Osteoblast (primary cell): ENCODE measurements at places on chromosomes 2 and 18. TPM values are rescaled to one million over a fixed set of nuclear protein-coding genes. Genes with fewer than 3 reads are reported as not detected.

- no peak for DNase-seq
These were observed 829.3 kb downstream of the LRP1B start for GRCh38 chr2:141301551-141301950.

GRCh38 chr2:238912916-238913875 lies 65.3 kb downstream of the TWIST2 start:
- no peak for DNase-seq

The AQP12B gene
- not detected in 2 replicates for total RNA-seq

- DNase-seq = peak; percentile 83
These were observed 113.1 kb downstream of the GATA6 start for GRCh38 chr18:22282311-22283115.

The MC4R gene
- under 0.01 TPM in 1 of 2 replicates, not detected in the other for total RNA-seq

DNA sequence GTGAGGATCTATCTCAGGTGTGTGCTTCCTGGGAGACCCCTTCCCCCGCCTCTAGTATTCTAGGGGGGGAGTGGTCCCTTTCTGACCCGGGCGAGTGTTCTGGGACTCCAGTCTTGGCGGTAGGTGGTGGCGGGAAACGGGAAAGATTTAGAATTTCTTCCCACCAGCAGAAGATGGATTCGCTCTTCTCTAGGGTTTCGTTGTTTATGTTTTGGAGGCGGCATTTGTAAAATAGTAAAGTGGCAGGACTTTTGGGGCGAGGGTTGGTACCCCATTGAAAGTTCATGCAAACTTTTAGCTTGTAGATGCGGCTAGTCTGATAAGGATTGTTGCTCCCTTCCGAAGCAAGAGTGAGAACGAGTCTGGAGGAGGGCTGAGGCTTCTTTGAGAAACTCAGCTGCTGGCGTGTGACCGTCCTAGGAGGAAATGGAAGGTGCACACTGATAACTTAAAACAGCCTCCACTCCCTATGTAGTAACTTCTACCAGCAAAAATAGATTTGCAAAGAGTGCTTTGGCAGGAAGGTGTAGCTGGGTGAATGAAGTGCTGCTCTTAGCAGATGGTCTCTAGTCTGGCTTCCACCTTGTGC lies 412 bp downstream of the GPD2 start:
- peak; percentile 26 for DNase-seq

DNA sequence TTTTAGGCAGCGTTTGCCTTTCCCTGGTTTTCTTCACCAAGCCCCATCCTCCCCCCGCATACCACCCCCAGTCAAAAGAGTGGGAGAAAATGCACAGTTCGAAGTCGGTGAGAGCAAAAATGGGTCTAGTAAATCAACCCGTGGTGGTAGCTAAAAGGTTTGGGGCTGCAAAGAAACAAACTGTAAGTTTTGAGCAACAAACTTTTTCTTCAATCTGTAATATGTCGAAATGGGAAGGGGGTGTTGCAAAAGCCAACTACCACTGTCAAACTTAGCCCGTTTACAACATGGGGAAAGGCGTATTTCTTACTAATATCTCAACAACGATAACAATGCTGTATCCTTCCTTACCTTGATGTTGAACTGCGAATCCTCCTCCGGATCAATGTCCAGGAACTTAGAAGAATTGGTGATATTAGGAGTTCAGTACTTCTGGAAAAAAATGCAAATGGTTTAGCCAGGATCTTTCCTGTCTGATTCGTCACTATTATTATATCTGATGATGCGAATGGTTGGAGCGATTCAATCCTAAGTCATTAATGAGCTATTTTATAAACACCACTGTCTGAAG lies 2.4 kb upstream of the SATB2 start:
- DNase-seq = peak; percentile 94

The SPHKAP gene
- total RNA-seq = not detected in 2 replicates

GRCh38 chr2:86031151-86031550 lies 74.5 kb downstream of the POLR1A start:
- DNase-seq = no peak

The ASB18 gene
- total RNA-seq = under 0.01 TPM in 1 of 2 replicates, not detected in the other

DNA sequence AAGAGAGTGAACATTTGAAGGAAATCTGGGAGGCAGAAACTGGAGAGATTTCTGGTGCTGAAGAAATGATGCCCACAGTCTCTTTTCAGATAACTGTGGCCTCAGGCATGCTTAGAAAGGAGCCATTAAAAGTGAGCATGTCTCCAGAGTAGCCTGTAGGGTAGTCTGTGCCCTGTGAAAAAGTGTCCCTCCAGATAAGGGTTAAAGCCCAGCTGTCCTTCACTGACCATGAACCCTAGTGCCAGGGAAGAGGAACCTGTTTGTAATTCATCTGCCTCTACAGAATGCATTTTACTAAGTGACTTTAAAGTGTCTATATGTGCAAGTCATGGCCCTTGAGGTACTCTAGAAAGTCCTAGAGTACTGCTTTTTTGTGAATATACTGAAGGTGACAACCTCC lies 30.5 kb upstream of the EHBP1 start:
- DNase-seq = no peak

GRCh38 chr2:196967116-196967515 lies 40.6 kb upstream of the PGAP1 start:
- peak; percentile 80 for DNase-seq

The NPPC gene
- total RNA-seq = not detected in 2 replicates

The TMEM247 gene
- not detected in 2 replicates for total RNA-seq

DNA sequence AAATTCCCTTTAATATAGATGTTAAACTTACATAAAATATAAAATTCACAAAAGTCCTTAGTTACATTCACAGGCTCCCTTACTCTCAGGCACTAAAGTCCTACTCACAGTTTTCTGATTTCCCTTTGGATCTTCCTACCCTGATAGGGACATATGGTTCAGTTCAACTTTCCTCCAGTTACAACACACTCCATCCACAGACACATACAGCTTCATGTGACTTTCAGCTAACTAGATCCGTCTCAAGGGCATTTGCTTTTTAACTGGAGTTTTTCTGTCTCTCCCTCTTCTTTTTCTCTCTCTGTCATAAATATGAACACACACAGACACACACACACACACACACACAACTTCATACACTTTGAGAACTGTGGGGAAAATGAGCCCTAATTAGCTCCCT lies 419.2 kb downstream of the LRP1B start:
- no peak for DNase-seq

- no peak for DNase-seq
These were observed 115.4 kb downstream of the PXDN start for GRCh38 chr2:1628893-1629292.

The CYP1B1 gene
- 827 and 849 TPM in 2 replicates for total RNA-seq

GRCh38 chr2:117771969-117772630 lies 42.4 kb upstream of the DDX18 start:
- peak; percentile 15 for DNase-seq

The DLGAP1 gene
- total RNA-seq = not detected in 2 replicates

DNA sequence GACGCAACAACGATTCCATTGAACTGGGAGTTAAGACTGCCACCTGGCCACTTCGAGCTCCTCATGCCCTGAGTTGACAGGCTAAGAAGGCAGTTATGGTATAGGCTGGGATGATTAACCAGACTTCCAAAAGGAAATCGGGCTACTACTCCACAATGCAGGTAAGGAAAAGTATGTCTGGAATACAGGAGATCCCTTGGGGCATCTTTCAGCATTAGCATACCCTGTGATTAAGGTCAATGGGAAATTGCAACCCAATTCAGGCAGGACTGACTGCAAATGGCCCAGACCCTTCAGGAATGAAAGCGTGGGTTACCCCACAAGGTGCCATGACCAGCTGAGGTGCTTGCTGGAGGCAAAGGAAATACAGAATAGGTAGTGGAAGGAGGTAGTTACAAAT lies 19.1 kb downstream of the CHRNA1 start:
- no peak for DNase-seq

- DNase-seq = no peak
These were observed 199.7 kb downstream of the KCNS3 start for GRCh38 chr2:18078216-18078615.

GRCh38 chr18:56267334-56267733 lies 371.1 kb downstream of the TXNL1 start:
- no peak for DNase-seq

The FHOD3 gene
- total RNA-seq = 13.0 and 17.4 TPM in 2 replicates

The CENPA gene
- total RNA-seq = 2.2 and 2.9 TPM in 2 replicates

The ACVR1 gene
- total RNA-seq = 52.5 and 53.9 TPM in 2 replicates

The MARCO gene
- not detected in 2 replicates for total RNA-seq

- no peak for DNase-seq
These were observed 78.1 kb upstream of the YWHAQ start for GRCh38 chr2:9708683-9709538.

The ADAM23 gene
- total RNA-seq = under 0.01 and 0.29 TPM in 2 replicates

- no peak for DNase-seq
These were observed 160.6 kb downstream of the RNF144A start for GRCh38 chr2:7077660-7078267.

The UGT1A10 gene
- total RNA-seq = not detected in 2 replicates

GRCh38 chr2:21981127-21981526 lies 857.4 kb downstream of the TDRD15 start:
- DNase-seq = no peak

The TRABD2A gene
- 2.9 and 3.5 TPM in 2 replicates for total RNA-seq
